ENCODE measurements at places on chromosomes 2 and 18.
A peak's percentile ranks its signal among the peaks of the same experiment; 100 is the strongest.

DNA sequence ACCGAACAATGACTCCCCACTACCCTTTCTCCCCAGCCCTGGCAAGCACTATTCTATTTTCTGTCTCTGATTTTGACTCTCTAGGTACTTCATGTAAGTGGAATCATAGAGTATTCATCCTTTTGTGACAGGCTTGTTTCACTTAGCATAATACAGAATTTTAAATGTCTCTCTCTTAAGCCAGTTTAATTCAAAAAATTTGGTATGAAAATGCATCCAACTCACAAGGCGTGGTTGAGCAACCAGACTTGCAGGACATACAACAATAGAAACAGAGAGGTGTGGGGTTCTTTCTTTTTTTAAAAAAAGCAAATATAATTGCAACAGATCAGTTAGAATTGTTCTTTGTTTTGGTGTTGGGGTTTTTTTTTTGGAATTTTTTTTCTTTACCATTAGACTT, 47.6 kb upstream of the TMEM87B start:
- DNase-seq, result no peak

DNA sequence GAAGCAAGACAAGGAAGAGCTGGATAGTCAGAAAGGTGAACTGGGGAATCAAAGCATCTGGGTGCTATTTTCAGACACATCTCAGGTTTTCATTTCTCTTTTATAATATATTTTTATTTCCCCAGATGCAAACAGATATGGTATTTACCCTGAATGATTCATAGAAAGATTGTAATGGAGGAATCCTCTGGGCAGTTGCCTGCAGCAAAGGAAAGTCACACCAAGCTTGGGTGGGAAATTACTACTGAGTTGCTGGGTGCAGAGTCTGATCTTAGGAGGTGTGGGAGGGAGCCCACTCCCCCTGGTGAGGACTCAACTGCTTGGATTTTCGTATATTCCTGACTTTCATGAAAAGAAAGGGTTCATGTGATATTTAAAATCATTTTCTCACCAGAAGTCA, 2.1 kb downstream of the EFR3B start:
- no peak for DNase-seq

- DNase-seq, result no peak
These were observed 79.5 kb downstream of the COX7A2L start for GRCh38 chr2:42281416-42282081.

GRCh38 chr18:30469091-30469490, 573.5 kb downstream of the DSC3 start:
- DNase-seq, result no peak

DNA sequence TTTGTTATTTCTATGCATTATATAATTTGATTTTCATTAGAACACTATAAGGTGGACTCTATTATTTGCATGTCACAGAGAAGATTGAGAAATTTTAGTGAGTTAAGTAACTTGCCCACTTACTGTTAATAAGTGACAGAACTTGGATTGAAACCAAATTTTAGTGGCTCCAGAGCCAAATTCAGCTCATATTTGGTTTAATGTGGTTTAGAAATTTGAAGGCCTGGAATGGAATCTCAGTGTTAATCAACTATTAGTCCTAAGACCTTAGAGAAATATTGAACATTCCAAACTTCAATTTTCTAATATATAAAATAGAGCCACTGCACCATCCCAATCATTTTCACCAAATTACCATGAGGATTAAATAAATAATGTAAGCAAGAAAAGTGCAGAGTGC, 281.6 kb downstream of the ZNF385B start:
- no peak for DNase-seq

DNA sequence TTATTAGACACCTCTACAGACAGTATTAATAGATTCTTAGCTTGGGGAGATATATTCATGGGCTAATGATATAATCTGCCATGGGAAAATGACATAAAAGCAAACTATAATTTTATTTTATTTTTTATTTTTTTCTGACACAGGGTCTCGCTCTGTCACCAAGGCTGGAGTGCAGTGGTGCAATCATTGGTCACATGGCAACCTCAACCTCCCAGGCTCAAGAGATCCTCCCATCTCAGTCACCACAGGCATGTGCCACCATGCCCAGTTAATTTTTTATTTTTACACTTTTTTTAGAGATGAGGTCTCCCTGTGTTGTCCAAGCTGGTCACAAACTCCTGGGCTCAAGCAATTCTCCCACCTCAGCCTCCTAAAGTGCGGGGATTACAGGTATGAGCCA, 39.3 kb downstream of the RTN4 start:
- no peak for DNase-seq

DNA sequence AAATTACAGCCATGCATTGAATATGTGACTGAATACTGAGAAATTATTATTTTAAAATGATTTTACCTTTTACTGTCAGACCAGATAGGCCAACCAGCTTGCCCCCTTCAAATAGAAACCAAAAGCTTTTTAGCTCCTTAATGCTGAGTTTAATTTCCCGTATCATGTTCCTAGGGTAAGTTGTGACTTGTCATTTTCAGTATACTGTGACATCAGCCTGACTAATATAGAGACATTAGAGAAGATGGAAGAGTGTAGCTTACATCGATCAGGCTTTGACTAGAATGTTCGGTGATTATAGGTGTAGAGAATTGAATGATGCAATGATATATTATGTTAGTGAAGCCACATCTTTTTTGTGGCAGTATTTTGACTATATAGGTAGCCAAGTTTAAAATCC, 50.6 kb upstream of the ZEB2 start:
- DNase-seq, result no peak

DNA sequence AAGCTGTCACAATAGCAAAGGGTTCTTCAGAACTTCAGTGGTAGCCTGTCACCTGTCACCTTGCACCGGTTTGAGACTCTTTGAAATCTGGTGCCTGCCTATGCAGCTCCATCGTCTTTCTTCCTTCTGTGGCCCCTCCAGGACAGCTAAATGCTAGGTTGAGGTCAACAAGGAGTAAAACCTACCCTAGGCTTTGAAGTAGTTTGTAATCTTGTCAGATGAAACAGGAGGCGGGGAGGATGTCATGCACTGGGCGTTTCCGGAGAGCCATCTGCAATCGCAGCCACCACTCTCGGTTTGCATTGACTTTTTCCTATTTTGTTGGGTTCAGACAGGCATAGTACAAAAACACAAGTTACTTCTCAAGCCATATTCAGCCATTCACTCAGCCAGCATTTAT, 116.7 kb downstream of the LPIN1 start:
- DNase-seq, result no peak

GRCh38 chr2:206257861-206258260, 16.6 kb upstream of the ZDBF2 start:
- no peak for DNase-seq

DNA sequence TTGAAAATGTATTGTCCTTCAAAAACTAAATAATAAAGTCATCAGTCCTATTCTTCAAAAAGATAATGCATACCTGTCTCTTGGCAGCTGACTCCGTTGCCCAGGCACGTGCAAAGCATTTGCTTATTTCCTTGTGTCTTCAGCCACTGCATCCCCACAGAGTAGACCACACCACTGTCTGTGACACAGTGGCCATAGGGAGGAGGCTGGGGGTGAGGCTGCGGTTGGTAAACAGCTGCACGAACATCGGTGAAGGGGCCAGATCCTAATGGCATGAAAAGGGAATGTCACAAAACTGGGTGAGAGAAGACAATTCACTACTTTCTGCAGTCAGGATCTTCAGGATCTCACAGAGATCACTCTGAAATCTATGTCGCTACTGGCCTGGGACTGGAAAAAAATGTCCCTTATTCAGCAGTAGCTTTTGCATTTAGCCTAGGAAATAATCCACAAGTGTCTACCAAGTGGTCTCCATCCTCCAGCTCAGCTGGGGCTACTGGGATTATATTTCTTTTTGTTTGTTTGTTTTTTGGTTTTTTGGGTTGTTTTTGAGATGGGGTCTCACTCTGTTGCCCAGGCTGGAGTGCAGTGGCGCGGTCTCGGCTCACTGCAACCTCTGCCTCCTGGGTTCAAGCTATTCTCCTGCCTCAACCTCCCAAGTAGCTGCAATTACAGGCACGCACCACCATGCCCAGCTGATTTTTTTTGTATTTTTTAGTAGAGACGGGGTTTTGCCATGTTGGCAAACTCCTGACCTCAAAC, 10.7 kb downstream of the FN1 start:
- no peak for DNase-seq

- no peak for DNase-seq
These were observed 91.4 kb upstream of the LGALSL start for GRCh38 chr2:64362562-64363026.

GRCh38 chr2:158269143-158269542, 167.5 kb downstream of the UPP2 start:
- no peak for DNase-seq

DNA sequence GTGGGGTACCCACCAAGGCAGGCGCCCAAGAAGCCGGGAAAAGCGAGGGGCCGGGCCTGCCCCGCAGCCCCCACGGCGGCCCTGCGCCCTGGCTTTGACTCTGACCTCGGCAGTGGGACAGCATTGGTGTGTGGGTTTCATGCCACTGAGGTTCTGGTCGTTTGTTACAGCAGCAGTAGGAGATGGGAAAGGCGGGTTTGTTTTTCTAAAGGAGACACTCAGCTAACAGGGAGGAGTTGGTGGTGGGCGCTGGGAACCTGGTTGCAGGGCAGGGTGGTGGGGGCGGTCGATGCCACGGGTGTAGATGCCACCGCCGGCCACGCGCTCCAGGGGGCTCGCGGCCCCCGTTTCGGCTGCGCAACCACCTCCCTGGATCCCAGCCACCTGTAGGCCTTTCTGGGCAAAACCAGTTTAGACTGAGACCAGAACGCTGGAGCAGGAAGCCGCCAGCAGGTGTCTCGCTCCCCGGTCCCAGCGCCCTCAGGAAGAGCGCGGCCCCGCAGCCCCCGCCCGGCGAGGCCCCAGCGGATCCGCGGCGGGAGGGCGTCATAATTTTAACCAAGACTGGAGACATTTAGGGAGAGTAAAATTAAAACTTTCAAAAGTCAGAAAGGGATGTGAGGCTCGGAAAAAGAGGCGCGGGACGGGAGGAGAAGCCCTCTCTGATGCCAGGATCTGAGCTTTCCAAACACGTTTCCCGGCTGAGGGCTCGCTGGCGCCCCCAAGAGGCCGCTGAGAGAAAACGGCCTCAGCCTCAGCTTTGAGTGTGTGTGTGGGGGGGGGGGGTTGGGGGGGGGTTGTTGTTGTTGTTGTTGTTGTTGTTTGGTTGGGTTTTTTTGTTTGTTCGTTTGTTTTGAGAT, 17.4 kb downstream of the CIDEA start:
- peak; percentile 75 for DNase-seq

- DNase-seq, result no peak
These were observed 88.8 kb upstream of the TAF1B start for GRCh38 chr2:9754532-9754887.

GRCh38 chr2:232993231-232993821, 19.7 kb downstream of the NGEF start:
- DNase-seq, result no peak

DNA sequence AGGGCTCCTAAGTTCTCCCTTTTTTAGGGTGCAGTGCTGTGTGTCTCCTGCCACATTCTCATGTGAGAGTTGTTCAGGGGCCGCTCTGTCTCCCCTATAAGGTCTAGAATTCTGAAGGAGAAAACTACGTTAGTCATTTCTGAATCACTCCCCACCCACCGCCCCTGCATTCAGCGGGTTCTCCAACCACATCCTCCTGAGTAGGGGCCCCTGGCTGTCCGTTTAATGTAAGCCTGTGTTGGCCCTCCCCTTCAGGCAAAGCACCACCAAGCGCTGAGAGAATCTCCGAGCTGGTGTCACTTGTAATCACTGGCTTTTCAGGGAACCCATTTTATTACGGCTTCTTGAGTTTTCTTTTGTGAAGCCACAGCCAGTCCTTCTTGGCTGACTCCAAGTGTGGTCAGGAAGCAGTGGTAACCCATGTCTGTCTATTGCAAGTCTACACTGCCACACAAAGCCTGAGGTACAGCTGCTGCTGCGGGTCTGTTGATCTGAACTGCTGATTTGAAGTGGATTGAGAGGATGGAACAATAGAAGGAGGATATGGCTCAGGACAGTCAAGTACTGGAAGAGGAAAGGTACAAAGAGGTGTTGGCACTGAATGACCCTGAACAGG, 16.9 kb downstream of the LCT start:
- DNase-seq, result peak; percentile 92

DNA sequence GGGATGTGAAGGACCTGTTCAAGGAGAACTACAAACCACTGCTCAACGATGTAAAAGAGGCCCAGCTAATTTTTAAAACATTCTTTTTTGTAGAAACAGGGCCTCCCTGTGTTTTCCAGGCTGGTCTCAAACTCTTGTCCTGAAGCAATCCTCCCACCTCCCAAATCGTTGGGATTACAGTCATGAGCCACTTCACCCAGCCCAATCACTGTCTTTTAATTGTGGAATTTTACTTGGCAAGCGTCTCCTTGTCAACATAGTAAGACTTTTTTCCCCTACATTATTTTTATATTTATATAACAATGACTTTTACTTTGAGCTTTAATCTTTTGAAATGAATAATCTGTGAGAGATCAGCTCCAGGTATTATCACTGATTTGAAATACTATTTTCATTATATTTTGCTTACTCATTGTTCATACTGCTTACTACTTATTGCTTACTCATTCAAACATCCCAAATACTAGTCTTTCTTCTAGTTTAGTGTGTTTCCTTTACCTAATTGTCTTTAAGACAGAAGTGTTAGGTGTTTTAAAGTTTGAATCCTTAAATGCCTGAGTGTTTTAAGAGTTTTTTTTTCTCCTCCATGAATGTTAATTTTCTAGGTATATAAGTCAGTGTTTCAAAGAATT, 48.9 kb downstream of the PTPN4 start:
- DNase-seq, result no peak

- no peak for DNase-seq
These were observed 9.2 kb downstream of the ADRA2B start for GRCh38 chr2:96106991-96107707.
